Stimulated activated CD4-positive, alpha-beta T cell treated with anti-CD3 and anti-CD28 coated beads, Interleukin-15, amount 100 ng/mL, for 48 hours (primary cell): ENCODE measurements at places on chromosomes 4 and X.
A peak's percentile ranks its signal among the peaks of the same experiment; 100 is the strongest.

DNA sequence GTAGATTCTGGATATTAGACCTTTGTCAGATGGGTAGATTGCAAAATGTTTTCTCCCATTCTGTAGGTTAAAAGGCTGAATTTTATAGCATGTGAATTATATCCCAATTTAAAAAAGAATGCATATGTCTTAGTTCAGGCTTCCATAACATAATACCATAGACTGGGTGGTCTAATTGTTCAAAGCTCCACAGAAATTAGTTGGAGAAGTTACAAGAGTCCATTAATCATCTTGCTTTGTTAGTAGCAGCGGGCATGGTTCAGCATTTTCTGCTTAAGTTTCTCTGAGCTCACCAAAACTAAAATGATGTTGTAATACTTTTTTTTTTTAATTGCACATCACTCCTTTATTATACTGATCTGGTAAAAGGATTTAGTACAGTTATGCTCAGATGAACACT is 1.8 kb downstream of the PGAM4 start:
- DNase-seq: no peak

- DNase-seq: no peak
These were observed 30.3 kb downstream of the UCHL1 start for GRCh38 chr4:41287005-41287404.

GRCh38 chrX:10098270-10098713 is 58.5 kb upstream of the CLCN4 start:
- DNase-seq: no peak

GRCh38 chrX:13983734-13984133 is 46.0 kb downstream of the GEMIN8 start:
- DNase-seq: no peak

DNA sequence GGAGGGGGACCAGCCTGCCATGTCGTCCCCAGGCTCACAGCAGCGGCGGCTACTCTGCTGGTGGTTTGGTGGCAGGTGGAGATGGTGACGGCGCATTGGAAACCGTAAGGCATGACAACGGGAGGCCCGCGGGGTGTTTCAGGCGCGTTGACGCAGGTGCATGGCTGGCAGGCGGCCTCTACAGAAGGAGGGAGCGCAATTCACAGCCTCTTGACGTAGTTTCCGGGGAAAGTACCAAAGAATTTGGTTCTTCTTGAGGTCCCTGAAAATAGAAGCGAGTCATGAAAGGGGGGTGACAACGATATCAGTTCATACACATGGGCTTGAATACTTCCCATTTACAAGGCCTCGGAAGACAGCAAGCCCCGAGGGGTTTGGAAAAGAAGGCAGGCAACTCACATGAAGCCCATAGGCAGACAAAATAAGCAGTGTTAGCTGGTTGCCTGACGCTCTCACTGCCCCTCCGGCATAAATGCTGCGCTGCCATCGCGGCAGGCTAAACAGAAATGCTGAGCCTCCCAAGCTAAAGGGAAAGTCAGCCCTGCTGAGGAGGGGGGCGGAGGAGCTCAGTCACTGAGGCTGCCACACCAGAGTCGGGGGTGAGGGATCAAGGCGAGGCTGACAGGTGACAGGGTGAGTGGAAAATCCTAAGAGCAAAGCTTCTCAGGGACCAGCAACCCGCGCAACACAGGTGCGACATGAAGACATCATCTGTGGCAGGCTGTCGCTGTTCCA is 52.3 kb upstream of the PDLIM3 start:
- peak; percentile 71 for DNase-seq

- DNase-seq: no peak
These were observed 198.2 kb upstream of the LDB2 start for GRCh38 chr4:17096692-17097091.

- no peak for DNase-seq
These were observed 2649.3 kb downstream of the PCDH7 start for GRCh38 chr4:33369446-33369845.

- no peak for DNase-seq
These were observed 978.3 kb downstream of the PCDH18 start for GRCh38 chr4:136554033-136554432.

- no peak for DNase-seq
These were observed 19.1 kb upstream of the ARSJ start for GRCh38 chr4:113998531-113998930.

DNA sequence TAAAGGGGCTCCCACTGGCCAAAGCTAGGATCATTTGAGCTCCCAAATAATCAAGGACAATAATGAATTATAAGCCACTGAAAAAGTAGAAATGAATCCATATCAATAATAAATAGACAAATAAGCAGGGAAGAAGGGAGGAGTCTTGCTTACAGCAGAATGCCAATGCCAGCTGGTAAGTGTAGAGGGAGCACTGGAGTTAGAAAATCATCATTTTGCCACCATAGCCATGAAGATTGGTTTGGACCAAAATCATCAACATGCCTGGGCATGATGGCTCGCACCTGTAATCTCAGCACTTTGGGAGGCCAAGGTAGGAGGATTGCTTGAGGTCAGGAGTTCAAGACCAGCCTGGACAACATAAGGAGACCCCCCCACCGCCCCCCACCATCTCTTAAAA is 20.4 kb upstream of the SH3KBP1 start:
- DNase-seq: no peak

DNA sequence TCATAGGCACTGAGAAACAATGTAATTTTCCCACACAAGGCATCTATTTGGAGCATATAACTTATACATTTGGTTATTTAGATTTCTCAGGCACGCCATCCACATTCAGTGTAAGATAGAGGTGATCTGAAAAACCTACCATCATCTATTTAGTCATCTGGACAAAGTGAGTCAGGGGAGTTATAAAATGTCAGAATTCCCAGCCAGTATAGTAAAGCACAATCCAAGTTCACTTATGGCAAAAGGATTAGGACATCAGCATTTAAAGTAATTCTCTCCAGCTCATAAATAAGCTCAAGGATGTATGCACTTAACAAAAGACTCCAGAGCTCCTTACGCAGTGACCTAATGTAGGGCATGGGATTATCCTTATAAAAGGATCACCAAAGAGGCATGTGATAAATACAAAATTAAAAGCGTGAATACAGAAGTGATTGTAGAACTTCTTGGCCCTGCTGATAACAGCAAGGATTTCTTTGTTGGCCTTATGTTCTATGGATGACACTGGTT is 65.3 kb upstream of the DCLK2 start:
- no peak for DNase-seq

DNA sequence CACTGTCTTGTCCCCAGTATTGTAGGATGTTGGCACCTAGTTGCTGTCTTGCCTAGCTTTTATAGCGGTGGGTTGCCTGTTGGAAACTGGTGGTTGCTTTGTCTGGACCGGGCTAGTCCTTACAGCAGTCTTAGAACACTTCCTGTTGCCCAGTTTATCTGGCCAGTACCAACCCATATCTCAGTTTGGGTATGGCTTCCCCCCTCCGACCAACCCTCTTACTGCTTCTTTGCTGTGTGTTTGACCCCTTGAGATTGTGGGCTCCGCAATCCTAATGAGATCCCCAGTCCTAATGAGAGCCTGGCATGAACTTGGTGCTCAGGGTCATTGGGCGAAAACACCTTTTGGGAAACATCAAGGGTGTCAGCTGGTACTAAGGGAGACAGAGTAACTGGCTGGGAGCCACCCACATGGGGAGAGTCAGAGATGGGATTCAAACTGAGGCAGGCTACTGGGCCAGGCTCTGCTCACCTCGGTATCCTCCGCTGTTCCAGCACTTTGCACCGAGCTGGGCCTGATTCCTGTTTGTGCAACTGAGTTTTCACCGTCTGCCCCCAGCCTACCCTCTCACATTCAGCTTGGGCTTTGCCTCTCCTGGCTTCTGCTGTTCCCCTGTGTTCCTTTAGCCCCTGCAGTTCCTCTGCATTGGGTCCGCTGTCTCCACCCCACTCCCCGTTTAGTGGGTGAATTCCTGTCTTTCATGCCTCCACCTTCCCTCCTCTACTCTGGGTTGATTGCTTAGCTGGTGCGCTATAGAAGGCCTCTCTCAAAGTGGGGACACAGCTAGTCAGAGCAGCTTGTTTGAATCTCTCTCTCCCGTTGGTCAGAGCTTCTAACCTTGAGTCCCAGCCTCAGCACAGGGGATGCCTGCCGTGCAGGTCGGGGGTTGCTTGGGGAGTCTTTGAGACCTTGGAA is 1.6 kb downstream of the TBC1D14 start:
- DNase-seq: no peak

DNA sequence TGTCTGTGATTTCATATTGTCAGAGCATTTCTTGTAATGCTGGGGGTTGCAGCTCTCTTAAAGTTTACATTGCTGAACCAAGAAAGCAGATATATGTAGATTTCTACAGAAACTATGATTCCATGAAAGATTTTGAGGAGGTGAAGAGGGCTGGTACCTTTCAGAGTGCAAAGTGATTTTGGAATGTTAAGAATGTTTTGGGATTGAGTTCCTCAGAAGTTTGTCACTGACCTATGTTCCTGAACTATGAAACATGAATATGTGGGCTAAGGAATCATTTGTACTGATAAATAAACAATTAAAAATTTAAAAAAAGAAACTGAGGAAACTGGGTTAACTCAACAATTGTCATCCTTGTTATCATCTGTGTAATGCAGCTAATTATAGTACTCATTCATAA is 12.3 kb upstream of the CHIC2 start:
- no peak for DNase-seq

- DNase-seq: no peak
These were observed 83.4 kb upstream of the NKX1-1 start for GRCh38 chr4:1489639-1489995.

DNA sequence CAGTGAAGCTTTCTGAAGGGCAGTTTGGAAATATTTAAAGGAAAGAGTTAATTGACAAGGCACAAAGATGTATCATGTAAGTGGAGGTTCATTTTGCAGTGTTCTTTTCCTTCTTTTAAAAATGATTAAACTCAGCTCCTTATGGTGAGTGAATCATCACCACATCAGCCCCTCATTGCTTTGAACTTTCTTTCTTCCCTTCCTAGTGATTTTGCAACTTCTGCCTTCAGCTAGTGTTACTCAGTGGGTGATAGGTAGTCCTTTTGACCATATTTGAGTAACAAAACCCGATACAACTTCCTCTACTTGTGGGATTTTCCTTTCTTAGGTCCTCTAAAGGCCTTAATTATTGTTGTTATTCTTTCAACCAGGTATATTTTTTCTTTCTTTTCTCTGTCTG is 8.2 kb downstream of the ZCCHC4 start:
- DNase-seq: no peak

DNA sequence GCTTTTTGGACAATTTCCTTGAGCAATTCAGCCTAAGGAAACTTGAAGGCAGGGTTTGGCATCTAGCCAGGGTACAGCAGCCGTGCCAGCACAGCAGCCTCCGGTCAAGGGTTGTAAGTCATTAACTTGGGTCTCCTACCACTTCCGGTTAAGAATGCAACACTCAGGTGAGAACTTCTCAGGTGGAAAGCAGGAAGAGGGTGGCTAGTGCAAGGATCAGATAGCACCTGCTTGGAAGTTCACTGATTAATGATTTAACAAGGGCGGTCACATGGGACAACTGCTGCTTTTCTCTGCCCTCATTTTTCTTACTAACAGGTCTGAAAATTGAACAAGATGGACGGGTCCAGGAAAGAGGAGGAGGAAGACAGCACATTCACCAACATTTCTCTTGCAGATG is 30.1 kb upstream of the SCOC start:
- DNase-seq: no peak

GRCh38 chr4:95548738-95549245 is at the start of gene UNC5C:
Gene UNC5C (minus strand): TSS chr4:95548973.
- DNase-seq: no peak

DNA sequence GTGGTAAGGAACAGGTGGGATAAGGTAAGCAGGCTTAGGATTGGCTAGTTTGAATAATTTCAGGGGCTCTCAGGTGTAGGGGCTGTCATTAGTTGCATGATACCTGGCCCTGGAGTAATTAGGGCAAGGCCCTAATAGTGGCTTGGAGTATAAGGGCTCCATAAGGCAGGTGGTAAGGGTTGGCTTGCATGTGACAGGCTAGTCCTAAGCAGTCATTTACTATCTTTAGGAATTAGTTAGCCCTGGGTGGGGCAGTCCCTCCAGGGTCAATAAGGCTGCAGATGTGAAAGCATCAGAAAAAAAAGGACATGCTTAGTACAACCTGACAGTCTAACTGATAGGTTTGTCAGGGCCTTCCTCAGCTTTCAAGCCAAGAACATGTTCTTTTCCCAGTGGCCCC is 7.8 kb upstream of the TMPRSS11D start:
- DNase-seq: no peak

DNA sequence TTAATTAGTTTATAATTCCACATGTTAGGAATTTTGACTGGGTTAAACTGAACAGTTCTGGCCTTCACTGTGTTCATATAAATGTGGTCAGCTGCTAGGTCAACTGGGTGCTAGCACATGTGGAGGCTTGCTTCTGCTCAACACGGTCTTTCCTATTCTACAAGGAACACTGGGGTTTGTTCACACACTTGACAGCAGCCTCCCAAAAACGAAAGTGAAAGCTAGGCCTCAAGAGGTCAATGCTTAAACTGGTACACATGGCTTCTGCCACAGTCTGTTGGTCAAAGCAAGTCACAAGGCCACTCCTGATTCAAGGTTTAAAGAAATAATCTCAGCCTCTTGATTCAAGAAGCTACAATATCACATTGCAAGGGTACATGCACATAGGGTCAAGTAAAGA is 126.5 kb downstream of the QDPR start:
- DNase-seq: no peak

DNA sequence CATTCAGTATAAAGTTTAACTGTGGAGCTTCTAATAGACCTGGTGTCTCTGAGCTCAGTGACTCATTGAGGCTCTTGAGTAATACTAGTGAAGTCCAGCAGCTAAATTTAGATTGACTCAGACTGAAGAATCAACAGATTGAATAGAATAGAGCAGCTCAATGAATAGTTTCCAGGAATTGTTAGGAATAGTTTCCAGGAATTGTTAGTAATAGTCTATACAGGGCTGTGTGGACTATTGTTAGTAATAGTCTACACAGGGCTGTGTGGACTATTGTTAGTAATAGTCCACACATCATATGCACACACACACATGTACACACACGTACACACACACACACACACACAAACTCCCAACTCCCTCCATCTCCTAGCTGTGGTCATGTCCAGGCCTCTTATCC is 3.0 kb downstream of the GIMD1 start:
- no peak for DNase-seq

DNA sequence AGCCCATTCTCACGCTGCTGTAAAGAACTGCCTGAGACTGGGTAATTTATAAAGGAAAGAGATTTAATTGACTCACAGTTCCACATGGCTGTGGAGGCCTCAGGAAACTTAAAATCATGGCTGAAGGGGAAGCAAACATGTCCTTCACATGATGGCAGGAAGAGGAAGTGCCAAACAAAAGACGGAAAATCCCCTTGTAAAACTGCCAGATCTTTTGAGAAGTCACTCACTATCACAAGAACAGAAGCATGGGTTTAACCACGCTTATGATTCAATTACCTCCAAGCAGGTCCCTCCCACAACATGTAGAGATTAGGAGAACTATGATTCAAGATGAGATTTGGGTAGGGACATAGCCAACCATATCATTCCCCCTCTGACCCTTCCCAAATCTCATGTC is 335.5 kb downstream of the IL15 start:
- DNase-seq: no peak

GRCh38 chrX:35380808-35381700 is 417.1 kb upstream of the MAGEB16 start:
- DNase-seq: no peak

GRCh38 chrX:10949541-10949940 is 161.6 kb upstream of the HCCS start:
- no peak for DNase-seq
